HFF-Myc (cell line): ENCODE measurements at places on chromosomes 6 and 20.

GRCh38 chr6:53095270-53095669, 30.1 kb downstream of the FBXO9 start:
- DNase-seq, result no peak

DNA sequence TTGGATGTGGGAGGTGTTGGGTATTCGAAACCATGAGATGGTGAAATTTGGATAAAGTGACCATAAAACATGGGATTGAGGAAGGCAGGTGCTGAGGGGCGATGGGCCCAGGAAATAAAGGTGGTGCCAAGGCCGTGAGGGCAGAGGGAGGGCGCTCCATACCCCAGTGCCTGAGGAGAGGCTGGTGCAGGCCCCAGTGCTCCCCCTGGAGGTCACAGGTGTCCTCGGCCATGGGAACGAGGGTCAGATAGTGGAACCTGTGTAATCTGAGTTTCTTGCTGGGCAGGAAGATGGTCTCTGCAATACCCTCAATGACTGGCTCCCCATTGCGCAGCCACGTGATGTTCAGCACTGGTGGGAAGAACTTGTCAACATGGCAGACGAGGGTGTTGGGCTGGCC, 16.2 kb downstream of the HLA-DPB1 start:
- DNase-seq, result no peak

- peak; percentile 6 for DNase-seq
Measured at GRCh38 chr6:152575621-152576150, 61.5 kb downstream of the SYNE1 start.

GRCh38 chr20:62711703-62712101, 3.1 kb downstream of the NTSR1 start:
- DNase-seq, result no peak
